ENCODE measurements at places on chromosomes 7 and 10.

- peaks cover 44% of the 10 kb centered on the region for H3K4me1 ChIP-seq
- H3K27me3 ChIP-seq: no peaks in the 10 kb centered on the region
- H3K4me3 ChIP-seq: no peak overlapping the region
- no peak for DNase-seq
- H3K36me3 ChIP-seq: peaks cover 31% of the 10 kb centered on the region
Measured at GRCh38 chr7:130957137-130957513, 223.1 kb upstream of the KLF14 start.

DNA sequence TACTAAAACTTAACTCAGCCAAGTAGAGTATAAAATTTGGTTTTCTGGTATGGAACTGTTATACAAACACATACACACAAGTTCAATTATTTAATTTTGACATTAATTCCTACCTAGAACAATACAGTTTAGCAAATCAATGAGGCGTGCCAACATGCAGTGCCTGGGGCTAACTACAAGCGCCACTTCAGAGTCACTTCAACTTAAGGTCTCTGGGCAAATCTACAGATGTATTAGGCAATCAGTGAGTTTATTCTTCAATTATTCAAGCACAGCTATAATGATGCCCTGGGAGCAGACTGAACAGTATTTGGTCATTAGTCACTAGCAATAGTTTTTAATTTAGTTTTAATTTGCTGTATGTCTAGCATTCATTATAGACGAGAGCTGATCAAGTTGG is 51.6 kb downstream of the HIBADH start:
- no peak overlapping the region for H3K4me3 ChIP-seq
- H3K4me1 ChIP-seq: no peaks in the 10 kb centered on the region
- no peaks in the 10 kb centered on the region for H3K36me3 ChIP-seq
- no peak for DNase-seq
- H3K27ac ChIP-seq: no peak overlapping the region

DNA sequence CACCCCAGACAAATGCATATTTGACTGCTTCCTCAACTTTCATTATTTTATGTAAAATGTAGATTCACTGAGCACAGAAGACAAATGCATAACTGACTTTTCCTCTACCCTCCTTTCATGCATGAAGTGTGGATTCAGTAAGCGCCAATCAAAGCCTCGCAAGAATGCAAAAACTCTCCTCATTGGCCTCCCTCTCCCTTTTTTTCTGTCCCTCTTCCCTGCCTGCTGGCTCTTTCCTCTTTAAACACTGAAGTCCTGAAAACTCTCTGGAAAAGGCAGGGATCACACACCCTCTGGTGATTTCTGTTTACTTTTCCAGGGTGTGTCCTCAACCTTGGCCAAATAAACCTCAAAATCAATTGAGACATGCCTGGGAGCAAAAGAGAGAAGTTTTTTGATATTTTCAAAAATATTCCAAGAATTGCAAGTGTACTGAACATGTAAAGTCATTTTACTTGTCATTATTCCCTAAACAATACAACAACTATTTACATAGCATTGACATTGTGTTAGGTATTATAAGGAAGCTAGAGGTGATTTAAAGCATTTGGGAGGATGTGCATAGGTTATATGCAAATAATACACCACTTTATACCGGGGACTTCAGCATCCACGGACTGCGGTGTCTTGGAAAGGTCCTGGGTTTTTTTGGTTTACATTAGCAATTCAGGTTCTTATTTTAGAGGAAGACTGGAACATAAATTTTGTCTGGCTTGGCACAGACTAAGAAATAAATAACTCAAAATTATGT is 71.4 kb downstream of the SEC61G start:
- H3K4me3 ChIP-seq: no peak overlapping the region
- H3K27me3 ChIP-seq: no peaks in the 10 kb centered on the region
- H3K36me3 ChIP-seq: no peaks in the 10 kb centered on the region
- no peaks in the 10 kb centered on the region for H3K4me1 ChIP-seq
- DNase-seq: no peak
- H3K27ac ChIP-seq: no peak overlapping the region

DNA sequence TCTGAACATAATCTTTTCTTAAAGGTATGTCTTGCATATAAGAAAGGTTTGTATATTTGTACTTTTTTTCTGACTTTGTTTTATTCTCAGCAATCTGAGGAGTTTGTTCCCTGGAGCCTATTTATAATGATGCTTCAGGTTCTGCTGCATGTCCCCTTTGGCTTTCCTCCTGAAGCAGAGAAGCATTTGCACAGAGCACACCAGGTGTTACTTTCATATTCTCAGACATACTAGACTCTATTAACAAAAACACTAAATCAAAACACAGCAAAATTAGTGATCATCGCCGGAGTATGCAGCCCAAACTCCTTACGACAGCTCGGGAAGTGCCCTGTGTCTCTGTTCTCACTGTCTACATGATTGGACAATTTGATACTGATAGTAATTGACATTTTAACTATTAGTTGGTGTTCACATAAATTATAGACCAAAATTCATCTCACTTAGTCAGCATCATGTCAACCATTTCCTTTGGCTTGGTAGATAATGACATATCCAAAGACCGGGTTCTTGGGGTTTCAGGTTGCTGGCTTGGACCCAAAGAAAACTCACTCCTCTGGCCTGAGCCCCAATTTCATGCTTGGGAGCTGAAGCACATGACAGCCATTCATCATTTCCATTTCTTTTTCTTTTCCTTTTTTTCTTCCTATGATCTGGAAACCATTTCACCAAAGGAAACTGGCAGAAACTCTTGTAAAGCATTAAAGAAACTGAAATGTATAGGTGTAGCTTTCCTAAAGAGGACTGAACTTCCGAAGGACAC is 400.1 kb upstream of the NRP1 start:
- H3K4me1 ChIP-seq: no peaks in the 10 kb centered on the region
- H3K36me3 ChIP-seq: no peaks in the 10 kb centered on the region
- DNase-seq: no peak
- H3K27ac ChIP-seq: no peak overlapping the region
- no peak overlapping the region for H3K4me3 ChIP-seq
- H3K27me3 ChIP-seq: no peaks in the 10 kb centered on the region

GRCh38 chr10:18094793-18095192 is 45.4 kb upstream of the CACNB2 start:
- H3K27me3 ChIP-seq: no peaks in the 10 kb centered on the region
- H3K27ac ChIP-seq: no peak overlapping the region
- no peaks in the 10 kb centered on the region for H3K4me1 ChIP-seq
- DNase-seq: no peak
